Stimulated activated CD4-positive, alpha-beta T cell treated with anti-CD3 and anti-CD28 coated beads, Interleukin-2, amount 100 ng/mL, for 48 hours (primary cell): ENCODE measurements at places on chromosomes 6 and 20.
A peak's percentile ranks its signal among the peaks of the same experiment; 100 is the strongest.

- DNase-seq: peak; percentile 48
Measured at GRCh38 chr6:90144396-90144795, 152.2 kb downstream of the BACH2 start.

DNA sequence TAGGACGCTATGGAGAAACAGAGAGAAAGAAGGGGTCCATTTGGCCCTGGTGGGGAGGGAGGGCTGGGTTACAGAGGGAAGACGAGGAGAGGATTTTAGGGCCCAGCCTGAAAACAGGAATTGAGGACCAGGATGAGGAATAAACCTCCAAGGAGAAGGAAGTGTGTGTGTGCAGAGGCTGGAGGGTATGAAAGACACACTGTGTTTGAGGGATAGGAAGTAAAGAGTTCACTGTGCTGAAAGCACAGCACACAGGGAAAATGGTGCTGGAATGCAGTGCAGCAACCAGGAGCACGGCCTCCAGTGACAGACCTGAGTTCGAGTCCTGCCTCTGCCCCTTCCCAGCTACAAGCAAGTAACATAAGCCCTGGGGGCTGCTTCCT is 7.8 kb downstream of the MBOAT1 start:
- no peak for DNase-seq

DNA sequence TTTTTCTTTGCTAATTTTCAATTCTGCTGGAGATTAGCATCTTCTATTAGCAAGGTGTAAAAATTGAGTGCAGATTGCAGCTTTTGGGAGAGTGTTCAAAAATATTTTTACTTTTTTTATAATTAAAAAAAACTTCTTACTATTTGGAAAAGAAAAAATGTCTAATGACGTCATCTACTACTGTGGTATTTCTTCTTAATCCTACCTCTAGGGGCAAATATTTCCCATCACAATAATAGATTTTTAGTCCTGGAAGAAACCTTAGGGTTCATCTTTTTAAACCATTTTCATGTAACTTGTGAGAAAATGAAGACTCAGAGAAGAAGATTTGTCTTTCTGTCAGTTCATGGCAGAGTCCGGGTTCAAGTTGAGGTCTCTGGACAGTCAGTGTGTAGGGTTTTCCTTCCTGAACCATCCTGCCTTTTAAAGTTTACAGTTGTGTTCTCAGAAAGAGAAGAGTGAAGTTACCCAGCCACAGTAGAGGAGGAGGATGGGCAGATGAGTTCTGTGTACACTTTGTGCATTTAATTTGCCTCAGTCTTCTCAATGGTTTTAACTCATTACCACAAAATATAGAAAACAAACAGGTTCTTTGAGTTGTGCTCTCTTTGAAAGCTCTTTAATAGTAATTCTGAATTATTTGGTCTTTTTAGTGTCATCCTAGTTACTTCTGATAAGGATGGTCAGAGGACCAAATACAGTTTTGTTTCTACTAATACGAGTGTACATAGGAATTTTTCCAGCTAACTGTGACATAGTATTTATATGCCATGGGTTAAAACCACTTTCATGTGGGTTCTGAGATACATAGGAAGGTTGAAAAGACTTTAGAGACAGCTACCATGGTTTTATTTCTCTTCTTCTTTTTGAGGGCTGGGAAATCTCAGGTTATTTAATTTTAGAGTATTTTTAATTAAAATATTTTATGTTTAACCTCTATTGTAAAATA is 184.7 kb downstream of the CDKAL1 start:
- DNase-seq: no peak

- no peak for DNase-seq
Measured at GRCh38 chr6:94245395-94245794, 826.0 kb upstream of the EPHA7 start.

GRCh38 chr20:38806855-38807655 is 1.6 kb downstream of the PPP1R16B start:
- DNase-seq: no peak

GRCh38 chr20:19807191-19807945 is 49.3 kb downstream of the RIN2 start:
- no peak for DNase-seq

DNA sequence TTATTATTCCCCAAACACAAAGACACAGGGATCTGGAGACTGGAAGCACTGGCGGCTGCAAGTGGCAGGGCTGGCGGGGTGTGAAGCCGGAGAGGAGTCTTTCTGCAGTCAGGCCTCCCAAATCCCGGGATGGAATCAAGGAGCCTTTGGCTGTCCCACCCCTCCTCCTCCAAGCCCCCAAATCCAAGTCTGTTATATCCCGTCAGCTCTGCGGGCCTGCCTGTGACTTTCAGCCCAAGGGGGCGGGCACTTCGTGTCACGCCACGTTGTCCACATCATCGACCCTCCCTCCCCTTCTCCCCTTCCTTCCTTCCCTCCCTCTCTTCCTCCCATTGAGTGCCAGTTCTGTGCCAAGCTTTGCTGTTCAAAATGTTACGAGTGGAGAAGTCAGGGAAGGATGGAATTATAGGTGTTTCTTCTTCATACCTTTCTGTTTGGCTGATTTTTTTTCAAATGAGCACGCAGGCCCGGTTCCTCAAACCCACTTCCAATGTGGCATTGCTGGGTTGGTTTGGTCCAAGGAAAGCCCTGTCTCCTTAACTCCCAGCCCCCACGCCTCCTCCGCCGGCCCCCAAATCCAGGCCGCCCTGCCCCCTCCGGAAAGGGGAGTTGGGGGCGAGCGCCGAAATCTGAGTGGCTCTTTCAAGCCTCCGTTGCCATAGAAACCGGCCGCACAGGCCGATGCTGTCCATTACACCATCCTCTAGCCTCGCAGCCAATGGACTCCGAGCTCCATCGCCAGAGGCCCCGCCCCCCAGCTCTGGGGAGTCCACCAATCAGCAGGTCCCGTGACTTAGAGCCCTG is 12.7 kb downstream of the ZCCHC3 start:
- DNase-seq: peak; percentile 68

DNA sequence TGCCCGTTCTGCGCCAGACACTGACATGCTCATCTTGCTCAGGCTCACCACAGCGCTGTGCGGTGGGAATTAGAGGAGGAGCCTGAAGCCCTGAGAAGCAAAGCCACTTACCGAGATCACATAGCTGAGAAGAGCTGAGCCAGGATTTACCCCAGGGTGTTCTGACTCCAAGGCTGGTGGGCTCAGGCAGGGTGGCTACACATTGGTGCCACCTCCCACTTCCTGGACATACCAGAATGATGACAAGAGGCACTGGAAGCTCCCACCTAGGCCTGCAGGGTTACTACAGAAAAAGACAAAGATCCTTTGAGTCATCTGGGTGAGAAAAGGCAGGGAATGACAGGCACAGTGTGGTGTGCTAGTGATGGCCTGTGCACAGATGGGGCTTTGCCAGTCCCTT is 24.4 kb upstream of the FKBP1A start:
- no peak for DNase-seq

GRCh38 chr6:124490122-124490521 is 472.1 kb upstream of the RNF217 start:
- DNase-seq: no peak

- DNase-seq: no peak
Measured at GRCh38 chr6:43290905-43291355, 7.1 kb upstream of the SLC22A7 start.
